Sigmoid colon (tissue), 7 donors: ENCODE measurements at places on chromosomes 7 and 10. TPM values are rescaled to one million over a fixed set of nuclear protein-coding genes. Genes with fewer than 3 reads are reported as not detected.

GRCh38 chr10:7231509-7232414 lies 179.1 kb downstream of the SFMBT2 start:
- H3K27ac ChIP-seq = no peak overlapping the region
- no peaks in the 10 kb centered on the region for H3K4me1 ChIP-seq
- no peak for DNase-seq
- H3K36me3 ChIP-seq = no peaks in the 10 kb centered on the region

DNA sequence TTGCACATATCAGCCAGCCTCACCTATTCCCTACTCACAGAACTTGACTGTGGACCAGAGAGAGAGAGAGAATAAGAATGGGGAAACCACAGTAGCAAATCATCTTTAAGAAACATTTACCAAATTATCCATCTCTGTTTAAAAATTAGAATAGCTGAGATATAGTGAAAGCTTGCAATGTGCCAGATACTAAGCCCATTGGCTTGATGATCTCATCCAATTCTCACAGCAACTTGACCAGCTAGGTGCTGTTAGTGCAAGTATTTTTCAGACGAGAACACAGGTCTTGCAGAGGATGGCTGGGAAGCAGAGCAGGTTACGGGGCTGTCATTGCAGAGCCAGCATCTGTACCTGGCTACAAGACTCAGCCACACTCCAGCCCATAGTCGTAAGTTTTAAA lies 50.9 kb downstream of the KLF6 start:
- DNase-seq = no peak
- no peak overlapping the region for H3K27ac ChIP-seq
- H3K36me3 ChIP-seq = no peaks in the 10 kb centered on the region
- H3K27me3 ChIP-seq = no peaks in the 10 kb centered on the region
- no peak overlapping the region for H3K4me3 ChIP-seq

DNA sequence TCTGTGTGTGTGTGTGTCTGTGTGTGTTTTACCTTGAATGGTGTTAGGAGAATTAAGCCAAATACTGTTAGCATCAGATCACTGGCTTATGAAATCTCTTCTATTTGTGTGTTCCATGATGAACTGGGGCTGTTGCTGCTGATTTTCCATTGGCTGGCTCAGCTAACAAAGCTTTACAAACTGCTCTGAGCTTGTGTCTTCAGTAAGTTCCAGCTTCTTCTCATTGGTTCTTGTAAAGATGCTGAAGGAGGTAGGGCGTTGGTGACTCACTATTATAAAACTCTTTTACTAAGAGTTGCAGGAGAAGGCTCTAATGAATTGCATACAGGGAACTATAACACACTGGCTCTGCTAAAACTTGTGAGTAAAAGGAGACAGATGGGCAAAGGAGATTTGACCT lies 136.4 kb upstream of the PRKCQ start:
- peak; percentile 82 for DNase-seq
- peak overlapping the region; percentile 1 for H3K27ac ChIP-seq
- H3K27me3 ChIP-seq = peaks cover 13% of the 10 kb centered on the region

GRCh38 chr7:129750091-129750490 lies 138.6 kb downstream of the NRF1 start:
- no peaks in the 10 kb centered on the region for H3K27me3 ChIP-seq
- H3K4me1 ChIP-seq = no peaks in the 10 kb centered on the region
- no peak for DNase-seq
- no peak overlapping the region for H3K4me3 ChIP-seq
- no peaks in the 10 kb centered on the region for H3K36me3 ChIP-seq
- H3K27ac ChIP-seq = no peak overlapping the region

- no peak for DNase-seq
- H3K27me3 ChIP-seq = no peaks in the 10 kb centered on the region
- H3K4me3 ChIP-seq = no peak overlapping the region
- H3K4me1 ChIP-seq = no peaks in the 10 kb centered on the region
Observed at GRCh38 chr10:23391821-23392220, 47.1 kb upstream of the OTUD1 start.

DNA sequence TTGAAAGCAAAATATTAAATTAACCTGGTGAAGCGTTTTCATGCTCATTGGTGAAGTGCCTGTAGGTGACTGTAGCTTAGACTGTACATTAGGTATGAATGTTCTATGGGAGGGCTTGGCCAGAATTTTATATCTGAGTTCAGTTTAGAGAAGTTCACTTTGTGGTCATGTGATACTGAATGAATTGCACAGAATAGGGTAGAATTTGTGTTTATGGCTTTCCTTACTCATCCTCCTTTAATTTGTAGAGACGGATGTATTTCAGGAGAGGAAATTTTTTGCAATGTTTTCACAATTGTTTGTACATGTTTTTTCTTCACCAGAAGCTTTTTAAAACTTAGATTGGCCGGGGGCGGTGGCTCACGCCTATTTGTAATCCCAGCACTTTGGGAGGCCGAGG lies 32.3 kb downstream of the REEP3 start:
- no peak for DNase-seq
- H3K36me3 ChIP-seq = no peaks in the 10 kb centered on the region
- no peak overlapping the region for H3K4me3 ChIP-seq
- H3K27ac ChIP-seq = no peak overlapping the region
- no peaks in the 10 kb centered on the region for H3K27me3 ChIP-seq

The SFRP4 gene
- total RNA-seq = 1.2 TPM
